CD4-positive, alpha-beta T cell treated with Interleukin-4 for 4 hours (primary cell): ENCODE measurements at places on chromosomes 16 and 17.

DNA sequence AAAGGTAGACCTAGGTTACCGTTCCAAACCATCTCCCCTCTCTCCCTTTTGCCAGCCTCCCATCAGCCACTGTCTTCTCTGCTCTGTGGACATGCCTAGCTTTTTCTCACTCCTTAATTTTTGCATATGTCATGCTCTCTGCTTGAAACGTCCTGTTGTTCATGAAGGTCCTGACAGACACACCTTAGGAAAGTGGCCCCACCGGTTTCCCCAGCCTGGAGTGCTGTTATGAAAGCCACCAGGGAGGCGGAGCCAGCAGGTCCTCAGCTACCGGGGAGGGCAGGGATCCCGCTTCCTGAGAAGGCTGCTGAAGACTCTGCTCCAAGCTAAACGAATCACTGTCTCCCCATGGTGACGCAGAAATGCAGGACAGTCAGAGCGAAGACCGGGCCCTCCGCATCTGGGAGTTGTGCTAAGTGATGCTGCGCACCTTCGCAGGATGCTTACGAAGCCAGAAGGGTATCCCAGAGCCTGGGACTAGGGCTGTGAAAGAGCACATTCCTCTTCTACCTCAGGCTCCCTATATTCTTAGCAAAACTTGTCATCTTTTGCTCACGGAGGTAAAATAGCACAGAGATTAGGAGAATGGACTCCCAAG is 2.3 kb upstream of the SLC16A11 start:
- DNase-seq, result peak; percentile 40

DNA sequence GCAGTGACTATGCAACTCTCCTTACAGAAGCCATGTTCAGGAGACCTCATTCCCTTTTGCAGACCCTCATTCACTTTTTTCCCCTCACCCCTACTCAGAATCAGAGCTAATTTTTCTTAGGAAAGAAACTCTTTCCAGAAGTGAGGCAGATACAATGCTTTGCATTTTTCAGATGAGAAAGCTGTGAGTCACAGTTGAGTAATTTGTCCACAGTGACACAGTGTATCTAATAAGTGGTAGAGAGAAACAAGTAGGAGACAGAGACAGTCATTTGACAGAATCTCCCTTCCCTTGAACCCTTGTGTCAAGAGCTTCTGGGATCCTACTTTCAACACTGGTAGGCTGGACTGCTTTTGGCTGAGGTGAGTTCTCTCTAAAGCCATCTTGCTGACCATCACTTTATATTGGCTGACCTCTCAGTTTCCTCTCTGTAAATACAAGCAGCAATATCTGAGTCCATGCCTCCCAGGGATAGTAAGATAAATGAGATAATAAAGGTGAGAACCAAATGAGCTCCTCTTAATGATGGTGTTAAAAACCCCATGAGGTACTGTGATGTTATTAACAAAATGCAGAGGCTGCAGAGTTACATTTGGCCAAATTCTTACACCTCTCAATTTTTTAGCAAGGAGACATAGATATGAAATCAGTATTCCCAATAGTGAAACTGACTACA is 130.8 kb downstream of the CA10 start:
- no peak for DNase-seq

DNA sequence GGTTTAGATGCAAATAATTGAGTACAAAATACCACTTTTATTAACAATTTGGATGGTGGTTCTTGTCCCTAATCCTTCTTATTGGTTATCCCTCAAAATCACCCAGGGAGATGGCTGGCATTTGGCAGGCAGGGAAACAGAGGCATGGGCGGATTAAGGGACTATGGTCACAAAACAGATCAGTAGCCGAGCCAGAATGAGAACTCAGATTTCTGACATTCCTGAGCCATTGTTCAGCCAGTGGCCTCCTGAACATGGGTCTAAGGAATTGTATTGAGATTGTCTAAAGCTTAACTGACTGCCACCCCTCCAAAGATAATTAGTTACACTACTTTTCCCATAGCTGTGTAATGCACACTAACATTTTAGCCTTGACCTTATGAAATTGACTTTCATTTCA is 88.4 kb downstream of the CHD9NB start:
- no peak for DNase-seq

DNA sequence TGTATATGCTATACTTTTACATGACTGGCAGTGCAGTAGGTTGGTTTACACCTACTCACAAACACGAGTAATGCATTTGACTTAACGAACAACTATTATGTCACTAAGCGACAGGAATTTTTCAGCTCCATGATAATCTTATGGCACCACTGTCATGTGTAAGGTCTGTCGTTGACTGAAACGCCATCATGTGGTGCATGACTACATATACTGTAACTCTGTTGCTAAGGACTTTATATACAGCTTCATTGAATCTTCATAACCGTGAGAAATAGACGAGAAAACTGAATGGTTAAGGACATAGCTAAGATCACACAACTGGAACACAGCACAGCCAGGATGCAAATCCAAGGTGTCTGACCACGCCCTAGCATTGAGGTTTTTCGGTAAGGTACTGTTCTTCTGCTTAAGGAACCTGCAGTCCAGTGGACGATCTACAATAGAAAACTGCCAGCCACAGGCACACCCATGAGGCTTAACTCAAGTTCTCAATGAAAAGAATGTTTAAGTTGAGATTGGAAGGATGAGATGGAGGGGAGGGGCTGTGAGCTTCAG is 3.3 kb downstream of the CFAP20 start:
- DNase-seq, result no peak

DNA sequence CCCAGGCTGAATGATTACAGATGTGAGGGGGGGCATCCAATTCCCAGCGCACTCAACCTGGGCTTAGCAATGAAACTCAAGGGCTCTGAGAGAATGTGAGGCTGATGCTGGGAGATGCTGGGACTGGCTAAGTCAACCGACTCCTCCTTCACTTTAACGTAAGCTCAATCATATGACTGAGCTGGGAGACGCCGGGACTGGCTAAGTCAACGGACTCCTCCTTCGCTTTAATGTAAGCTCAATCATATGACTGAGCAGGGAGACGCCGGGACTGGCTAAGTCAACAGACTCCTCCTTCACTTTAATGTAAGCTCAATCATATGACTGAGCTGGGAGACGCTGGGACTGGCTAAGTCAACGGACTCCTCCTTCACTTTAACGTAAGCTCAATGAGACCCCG is 179.4 kb downstream of the VPS53 start:
- no peak for DNase-seq
